Activated CD4-positive, alpha-beta T cell treated with anti-CD3 and anti-CD28 coated beads, Interleukin-2, amount 50 U/mL, for 16 hours (primary cell): ENCODE measurements at places on chromosomes 2 and 18.

DNA sequence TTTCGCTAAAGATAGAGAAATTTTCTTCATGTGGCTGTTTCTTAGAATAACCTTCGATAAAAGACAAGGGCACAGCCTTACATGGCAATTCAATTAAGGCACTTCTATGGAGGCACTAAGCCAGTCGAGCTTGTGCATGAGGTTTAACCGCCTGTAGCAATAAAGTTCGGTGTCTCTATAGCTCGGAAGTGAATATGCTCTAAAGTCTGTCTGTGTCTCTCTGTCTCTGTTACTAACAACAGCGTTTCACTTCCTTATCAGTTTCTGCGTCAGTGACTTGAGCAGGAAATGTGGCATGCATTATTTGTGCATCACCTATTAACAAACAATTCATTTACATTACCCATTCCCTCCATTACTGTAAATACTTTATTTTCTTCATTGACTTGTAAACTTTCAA, 365.1 kb upstream of the NETO1 start:
- DNase-seq: no peak

DNA sequence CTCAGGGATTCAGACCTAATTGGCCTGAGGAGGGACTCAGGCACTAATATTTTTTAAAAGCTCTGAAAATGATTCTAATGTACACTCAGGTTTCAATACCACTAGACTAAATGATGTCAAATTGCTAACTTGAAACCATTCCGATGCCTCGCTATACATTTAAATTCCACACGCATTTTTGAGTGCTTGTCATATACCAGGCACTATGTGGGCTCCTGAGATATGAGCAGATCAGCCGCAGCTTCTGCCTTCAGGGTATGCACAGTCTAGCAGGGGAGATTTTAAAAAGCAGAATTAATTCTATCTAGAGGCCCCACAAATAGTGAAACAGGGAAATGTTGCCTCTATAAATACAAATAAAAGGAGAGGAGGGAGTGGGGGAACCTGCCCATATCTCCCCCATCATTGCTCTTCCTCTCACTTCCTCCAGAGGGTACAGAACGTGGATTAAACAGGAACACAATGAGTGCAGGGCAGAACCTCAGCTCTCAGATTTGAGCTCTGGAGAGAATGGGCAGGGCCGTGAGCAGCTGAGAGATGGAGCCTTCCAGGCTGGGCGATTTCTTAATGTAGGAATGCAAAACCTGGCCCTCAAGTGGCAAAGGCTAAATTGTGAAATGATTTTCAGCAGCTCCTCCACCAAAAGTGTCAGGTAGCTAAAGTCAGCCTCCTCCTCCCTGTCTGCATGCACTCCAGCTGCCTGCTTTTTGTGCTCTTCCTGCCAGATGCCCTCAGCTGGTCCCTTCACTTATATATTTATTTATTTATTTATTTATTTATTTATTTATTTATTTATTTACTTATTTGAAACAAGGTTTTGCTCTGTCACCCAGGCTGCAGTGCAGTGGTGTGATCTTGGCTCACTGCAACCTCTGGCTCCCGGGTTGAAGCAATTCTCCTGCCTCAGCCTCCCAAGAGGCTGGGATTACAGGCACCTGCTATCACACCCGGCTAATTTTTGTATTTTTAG, 24.6 kb upstream of the LBH start:
- no peak for DNase-seq

- DNase-seq: no peak
Measured at GRCh38 chr2:183807870-183808269, 683.6 kb downstream of the NUP35 start.

DNA sequence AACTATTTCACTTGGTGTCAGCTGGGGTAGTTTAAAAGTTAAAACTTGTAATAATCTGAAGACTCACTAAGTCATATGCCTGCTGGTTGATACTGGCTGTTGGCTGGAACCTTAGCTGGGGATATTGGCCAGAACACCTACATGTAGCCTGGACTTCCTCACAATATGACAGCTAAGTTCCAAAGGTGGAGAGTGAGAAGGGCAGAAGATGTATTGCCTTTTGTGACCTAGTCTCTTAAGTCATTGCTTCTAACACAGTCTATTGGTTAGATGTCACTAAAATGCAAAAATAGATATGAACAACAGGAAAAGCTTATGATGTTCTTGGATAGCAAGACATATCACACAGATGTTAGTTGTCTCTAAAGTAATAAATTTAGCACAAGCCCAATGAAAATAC, 113.2 kb upstream of the CHAC2 start:
- DNase-seq: no peak

DNA sequence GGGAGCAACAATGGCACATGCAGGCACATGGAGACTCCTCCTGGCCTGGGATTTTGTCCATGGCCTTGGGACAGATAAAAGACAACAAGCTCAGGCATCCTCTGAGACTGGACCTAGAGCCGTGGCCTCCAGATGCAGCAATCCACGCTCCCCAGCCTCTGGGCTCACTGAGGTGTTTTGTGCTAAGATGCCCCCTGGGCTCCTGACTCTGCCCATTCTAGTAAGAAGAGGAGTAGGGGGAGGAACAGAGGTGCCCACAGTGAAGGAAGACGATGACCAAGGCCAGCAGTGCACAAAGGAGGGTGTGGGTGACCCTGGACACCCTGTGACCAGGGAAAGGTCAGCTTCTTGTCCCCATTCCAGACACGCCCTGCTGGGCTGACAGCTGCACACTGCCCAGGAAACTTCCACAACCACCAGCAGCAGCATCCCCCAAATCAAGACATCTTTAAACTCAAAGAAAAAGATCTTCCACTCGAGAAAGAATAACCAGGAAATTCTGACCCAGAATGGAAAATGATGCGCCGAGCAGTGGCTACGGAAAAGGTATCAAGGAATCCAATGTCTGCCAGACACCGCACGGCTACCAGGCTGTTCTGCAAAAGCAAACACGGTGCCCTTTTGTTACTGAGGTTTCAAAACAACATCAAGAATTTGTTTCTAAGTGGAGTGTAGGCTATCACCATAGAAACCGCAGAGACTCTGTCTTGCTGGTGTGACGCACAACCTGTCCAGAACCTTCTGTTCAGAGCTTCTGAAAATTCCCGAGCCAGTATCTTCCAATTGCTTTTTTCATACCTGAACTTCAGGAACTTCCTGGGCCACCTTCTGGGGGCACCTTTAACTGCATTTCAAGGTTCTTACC, 65.5 kb downstream of the ZNF516 start:
- DNase-seq: no peak

- no peak for DNase-seq
Measured at GRCh38 chr18:32851936-32852335, 79.1 kb upstream of the KLHL14 start.

- no peak for DNase-seq
Measured at GRCh38 chr2:236157815-236158498, 10.2 kb downstream of the GBX2 start.

DNA sequence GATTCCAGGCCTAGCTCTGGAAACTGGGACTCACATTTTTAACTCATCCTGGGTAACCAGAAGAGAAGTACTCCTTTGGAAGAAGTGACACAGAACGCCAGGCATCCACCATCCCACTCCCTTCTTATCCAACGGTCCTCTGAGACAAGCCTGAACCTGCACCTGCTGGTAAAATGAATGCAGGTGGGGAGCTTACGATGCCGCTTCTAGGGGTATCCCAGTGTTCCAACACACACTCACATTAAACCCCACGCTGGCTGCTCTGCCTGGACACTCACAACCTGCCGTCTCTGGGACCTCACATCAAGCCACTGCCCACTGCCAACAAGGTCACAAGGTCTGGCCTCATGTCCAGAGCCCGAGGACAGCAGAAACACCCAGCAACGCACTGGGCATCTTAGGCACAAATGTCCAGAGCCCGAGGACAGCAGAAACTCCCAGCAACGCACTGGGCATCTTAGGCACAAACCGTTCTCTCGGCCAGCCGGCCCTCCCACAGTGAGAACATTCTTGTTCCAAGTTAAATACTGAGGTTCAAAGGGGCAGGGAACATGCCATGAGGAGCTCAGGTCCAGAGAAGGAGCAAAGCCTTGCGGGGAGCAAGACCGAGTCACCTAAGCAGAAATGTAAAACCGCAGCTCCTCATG, 9.9 kb downstream of the SLC66A2 start:
- DNase-seq: no peak

GRCh38 chr2:127231130-127231865, 11.2 kb upstream of the CYP27C1 start:
- no peak for DNase-seq

GRCh38 chr2:201513271-201513670, 61.7 kb downstream of the STRADB start:
- no peak for DNase-seq

GRCh38 chr2:46816151-46816845, 99.3 kb downstream of the MCFD2 start:
- no peak for DNase-seq

DNA sequence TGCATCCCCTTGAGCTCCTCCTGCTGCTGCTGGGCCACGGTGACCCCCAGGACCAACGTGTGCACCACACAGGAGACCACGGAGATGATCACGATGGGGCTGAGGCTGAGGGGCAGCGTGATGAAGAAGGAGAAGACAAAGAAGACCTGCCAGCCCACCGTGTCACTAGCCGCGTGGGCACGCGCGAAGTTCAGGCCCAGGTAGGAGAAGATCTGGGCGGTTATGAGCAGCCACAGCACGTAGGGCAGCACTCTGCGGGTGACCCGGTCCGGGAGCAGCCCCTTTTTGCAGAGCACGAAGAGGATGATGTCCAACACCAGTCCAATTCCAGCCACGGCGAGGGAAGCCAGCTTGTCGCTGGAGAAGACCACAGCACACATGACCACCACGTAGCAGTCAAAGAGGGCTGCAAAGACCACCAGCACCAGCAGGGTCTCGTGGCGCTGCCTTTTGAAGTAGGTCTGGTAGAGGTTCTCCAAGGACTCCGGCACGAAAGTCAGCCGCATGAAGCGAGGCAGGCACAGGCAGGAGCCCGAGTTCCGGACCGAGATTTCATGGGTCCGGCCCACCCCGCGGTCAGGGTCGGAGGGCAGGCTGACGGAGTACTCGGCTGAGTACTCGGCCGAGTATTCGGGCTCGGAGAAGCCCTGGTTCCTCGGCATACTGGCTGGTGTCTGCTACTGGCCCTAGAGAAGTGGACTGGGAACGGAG, 1.6 kb downstream of the ADCY3 start:
- DNase-seq: no peak

DNA sequence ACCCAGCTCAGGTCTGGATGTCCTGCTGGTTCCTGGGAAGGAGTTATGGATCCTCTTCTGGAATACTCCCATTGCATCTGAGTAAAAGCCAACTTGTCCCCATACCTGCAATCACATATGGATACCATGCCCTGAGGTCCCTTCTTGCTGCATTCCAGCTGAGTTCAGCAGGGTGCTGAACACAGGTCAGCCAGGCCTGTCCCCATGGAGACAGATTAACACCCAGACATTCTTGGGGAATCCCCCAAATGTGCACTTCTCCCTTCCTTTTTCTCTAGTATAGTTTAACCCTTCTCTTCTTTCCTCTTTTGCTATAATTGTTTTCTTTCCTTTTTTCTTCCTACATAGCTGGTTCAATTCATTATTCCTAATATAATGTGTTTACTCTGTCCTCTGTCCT, 799.6 kb upstream of the HS6ST1 start:
- no peak for DNase-seq

DNA sequence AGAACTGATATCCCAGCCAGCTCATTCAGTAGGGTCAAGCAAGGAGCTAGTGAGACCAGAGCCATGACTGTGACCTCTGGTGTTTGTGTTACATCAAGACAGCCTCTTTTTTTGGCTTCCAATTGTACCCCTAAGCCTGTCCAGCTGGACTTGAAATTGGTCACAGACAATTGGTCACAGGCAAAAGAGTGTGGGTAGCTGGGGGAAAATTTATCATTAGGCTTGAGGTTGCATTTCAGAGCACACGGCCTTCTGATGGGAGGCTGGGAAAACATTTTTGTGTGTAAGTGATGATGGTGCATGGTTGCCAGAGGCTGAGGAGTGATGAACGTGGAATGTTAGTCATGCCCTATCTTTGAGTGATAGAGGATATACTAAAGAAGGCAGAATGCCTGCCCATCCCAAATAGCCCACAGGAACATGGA, 285.1 kb upstream of the SLC14A2 start:
- DNase-seq: no peak

DNA sequence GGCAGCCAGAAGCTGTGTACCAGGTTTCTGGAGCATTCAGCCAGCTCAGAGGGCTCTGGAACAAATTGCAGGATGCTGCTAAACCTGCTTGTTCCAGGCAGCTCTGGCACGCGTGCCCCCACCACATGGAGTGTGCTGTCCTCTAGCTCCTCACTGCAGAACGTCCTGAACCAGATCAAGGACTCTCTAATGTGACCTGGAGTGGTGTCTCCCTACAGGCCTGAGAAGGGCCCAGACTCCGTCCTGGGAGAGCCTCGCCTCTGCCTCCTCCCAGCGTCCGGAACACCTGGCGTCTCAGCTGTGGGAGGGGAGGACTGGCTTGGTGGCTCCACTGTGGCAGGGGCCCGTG, 115.6 kb upstream of the GPC1 start:
- DNase-seq: no peak

DNA sequence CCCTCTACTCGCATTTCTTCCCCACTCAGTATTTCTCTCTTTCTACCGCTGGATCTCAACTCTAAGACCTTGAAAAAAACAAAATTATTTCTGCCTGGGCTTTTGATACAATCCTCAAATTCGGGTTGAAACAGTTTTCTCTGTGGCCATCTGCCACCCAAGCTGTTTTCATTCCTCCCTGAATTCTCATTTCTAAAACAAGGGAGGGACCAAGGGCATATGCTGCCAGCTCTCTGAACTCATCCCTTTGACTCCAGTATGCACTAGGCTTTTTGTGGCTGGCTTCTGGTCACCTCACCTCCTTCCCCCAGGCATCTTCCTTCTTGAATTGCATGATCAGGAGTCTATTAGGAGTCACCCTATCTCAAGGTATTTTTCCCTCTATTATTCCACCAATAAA, 49.5 kb downstream of the CCDC148 start:
- DNase-seq: no peak

GRCh38 chr2:85811180-85812093, 57.6 kb downstream of the ATOH8 start:
- DNase-seq: no peak

DNA sequence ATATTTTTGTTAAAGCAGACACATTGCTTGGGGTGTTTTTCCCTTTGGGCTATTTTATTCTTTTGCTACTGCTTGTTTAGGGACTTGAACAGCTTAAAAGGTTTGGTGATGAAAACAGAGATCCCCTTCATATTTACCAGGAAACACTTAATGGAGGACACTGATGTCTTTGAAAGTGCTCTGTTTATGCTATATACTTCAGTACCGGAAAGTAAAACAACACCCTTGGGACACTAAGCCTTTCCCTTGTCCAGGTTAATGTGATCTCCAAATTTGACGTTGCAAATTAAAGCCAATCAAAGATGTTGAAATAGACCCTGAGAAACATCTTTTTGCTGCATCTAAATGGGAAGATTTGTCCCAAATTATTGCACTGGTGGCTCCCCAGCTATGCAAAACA, 564.6 kb upstream of the PKDCC start:
- DNase-seq: no peak
